ENCODE measurements at places on chromosomes 12 and 14.

GRCh38 chr14:58730792-58731464 lies 93.2 kb downstream of the DACT1 start:
- peak; percentile 28 for DNase-seq

GRCh38 chr12:26832822-26833742 lies at the start of gene ITPR2:
TSS of gene ITPR2 (minus strand) at chr12:26833194. CDS start at chr12:26832781, 413 bp downstream.
- DNase-seq = peak; percentile 98

- no peak for DNase-seq
These were observed 6.1 kb upstream of the AAAS start for GRCh38 chr12:53327435-53328042.

GRCh38 chr12:20232931-20233675 lies 135.2 kb upstream of the PDE3A start:
- DNase-seq = no peak

Data from GM03348 (cell line).